EL (cell line): ENCODE measurements at places on chromosomes 11 and 22.

GRCh38 chr11:70528046-70528793 is 129.9 kb downstream of the CTTN start:
- DNase-seq = no peak

DNA sequence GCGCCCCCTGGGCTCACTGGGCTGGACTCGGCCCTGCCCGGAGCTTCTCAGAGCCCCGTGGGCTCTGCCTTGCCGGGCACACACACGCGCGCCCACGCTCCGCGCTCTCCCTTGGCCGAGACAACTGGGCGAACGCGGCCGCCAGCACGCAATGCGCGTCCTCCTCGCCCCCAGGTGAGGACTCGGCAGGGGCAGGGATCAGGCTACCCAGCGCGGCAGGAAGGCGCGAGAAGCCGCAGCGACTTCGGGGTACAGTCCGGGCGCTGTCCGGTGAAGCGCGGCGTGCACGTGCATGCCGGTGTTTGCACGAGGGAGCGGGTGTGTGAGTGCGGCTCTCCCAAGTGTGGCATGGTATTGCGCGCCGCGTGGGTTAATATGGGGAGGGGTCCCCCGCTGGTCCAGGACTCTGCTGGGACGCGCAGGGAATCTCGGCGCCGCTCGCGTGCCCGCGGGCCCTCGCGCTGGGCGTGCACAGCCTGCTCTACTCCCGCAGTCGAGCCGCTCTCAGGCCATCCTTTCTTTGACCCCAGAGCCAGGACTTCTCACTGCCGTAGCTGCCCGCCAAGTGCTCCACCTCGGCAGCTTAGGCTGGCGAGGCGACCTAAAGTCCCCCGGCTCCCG is 5.4 kb downstream of the WNT7B start:
- DNase-seq = no peak

- no peak for DNase-seq
Observed at GRCh38 chr11:80284946-80285785, 844.3 kb upstream of the TENM4 start.

DNA sequence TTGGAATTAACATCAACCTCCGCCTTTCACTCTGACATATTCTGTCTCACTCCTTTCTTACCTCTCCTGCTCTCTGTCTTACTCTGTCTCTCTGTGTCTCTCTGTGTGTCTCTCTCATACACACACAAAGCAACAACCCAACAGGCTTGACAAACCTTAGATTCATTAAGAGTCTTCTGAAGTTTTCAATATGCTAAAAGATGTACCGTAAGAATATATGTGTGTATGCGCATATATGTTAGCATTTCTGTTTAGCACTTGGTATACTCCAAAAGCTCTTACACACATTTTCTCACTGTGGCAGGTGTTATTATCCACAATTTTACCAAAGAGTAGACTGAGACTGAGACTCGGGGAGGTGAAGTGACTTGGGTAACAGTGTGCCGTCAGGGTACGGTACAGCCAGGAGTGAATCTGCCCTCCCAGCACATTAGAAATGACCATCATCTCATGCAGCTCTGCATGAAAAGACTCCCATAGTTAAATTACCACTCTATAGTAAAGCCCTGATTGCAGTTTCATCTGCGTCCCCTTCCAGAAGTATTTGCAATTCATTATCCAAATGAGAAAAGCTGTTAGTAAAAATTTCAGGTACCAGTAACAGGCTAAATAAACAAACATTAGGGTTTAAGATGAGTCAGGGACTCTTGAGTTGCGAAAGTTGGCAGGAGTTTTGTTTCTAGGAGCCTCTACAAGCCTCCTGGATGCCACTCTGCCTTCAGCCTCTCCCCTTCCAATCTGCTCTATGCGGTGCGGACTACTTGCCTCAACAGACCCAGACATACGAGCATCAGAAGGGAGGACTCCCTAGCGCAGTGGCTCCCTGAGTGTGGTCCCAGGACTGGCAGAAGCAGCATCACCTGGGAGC is 195.2 kb upstream of the TMEM45B start:
- no peak for DNase-seq

GRCh38 chr11:41578421-41579051 is 119.1 kb upstream of the LRRC4C start:
- no peak for DNase-seq

- DNase-seq = no peak
Observed at GRCh38 chr11:26084313-26084712, 247.6 kb upstream of the ANO3 start.

DNA sequence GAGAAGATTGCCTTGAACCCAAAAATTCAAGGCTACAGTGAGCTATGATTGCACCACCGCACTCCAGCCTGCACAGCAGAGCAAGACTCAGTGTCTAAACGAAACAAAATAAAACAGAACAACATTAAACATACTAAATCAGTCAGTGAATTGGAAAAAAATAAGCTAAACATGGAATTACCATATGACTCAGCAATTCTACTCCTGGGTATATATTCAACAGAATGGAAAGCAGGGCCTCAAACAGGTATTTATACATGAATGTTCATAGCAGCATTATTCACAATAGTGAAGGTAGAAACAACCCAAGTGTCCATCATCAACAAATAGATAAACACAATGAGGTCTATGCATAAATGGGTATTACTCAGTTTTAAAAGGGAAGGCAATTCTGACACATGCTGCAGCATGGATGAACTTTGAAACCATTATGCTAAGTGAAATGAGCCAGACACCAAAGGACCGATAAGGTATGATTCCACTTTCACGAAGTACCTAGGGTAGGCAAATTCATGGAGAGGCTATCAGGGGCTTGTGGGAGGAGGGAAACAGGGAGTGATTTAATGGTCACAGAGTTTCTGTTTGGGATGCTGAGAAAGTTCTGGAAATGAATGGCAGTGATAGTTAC is 15.5 kb downstream of the NTM start:
- no peak for DNase-seq

DNA sequence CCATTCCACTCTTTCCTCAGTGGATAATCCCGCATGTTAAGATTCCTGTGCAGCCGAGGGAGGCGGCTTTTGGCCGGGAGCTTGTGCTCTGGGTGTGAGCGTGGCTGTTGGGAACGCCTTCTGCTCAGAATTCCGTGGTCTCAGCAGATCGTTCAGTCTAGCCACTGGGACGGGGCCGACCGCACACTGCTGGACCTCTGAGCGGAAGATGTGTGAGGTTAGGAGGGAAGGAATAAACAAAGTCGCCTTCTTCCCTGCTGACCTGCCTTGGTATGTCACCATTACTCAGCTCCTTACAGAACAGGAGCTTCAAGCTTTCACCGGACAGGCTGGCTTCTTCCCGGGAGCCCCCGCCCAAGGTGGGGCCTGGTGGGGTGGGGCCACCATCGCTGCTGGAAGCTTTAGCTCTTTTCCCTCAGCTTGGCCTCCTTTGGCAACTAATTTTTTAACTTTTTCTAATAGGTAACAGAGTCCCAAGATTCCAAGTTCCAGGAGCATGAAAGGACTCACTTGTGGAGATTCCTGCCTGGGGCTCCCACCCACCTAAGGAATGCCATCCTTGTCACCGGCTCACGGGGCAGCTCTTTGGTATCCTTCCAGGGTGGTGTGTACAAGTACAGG is 22.5 kb upstream of the SEPTIN5 start:
- DNase-seq = peak; percentile 41

DNA sequence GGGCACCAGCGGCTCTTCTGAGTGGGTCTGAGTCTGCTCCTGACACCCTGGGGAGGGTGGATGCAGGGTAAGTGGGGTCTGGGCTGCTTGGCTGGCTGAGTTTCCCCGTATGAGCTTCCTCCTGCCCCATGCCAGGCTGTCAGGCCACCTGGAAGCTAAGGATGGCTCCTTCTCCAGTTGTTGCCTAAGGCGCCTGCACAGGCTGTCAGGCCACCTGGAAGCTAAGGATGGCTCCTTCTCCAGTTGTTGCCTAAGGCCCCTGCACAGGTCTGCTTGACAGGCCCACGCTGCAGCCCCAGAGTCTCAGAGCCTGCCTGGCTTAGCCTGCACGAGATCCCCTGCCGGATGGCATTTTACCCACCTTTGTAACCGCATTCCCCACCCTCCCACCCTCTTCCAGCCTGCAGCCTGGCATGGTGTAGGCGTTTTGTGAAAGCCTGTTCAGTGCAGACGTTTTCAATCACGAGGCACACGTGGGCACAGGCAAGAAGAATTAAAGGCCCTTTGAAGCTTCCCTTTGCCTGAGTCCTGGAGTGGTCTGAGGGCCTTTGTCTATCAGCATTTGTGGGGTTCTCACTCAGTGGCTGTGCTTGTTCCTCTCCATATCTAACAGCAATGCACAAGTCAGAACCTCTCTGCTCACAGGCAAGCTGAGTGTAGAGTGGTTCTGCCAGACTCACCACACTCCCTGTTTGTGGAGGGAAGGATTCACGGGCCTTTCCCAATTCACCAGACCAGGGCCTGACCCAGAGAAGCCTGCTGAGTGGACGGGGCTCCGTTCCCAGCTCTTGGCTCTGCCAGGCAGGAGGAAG is 40.2 kb upstream of the B3GAT1 start:
- no peak for DNase-seq

GRCh38 chr11:65204646-65205601 is 23.2 kb downstream of the CAPN1 start:
- DNase-seq = peak; percentile 31

GRCh38 chr22:34877506-34877905 is 188.5 kb upstream of the ISX start:
- peak; percentile 59 for DNase-seq

- DNase-seq = no peak
Observed at GRCh38 chr11:73995247-73995646, 12.6 kb upstream of the UCP2 start.

DNA sequence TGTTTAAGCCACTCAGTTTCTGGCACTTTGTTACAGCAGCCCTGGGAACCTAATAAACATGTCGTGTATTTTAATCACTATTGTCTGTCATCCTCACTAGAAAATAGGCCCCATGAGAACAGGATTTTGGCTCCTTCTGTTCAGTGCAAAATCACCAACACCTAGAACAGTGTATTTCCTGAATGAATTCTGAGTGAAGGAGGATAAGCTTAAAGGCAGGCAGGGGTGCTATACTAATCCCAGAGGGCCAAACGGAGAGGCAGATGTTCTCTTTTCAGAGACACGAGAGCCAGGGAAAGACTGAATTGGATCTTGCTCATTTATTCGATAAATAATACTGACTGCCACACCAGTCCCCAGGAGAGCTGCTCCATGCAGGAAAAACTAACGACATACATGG is 10.4 kb downstream of the SMCO4 start:
- DNase-seq = no peak

- no peak for DNase-seq
Observed at GRCh38 chr11:47333526-47333845, 19.0 kb downstream of the MYBPC3 start.

DNA sequence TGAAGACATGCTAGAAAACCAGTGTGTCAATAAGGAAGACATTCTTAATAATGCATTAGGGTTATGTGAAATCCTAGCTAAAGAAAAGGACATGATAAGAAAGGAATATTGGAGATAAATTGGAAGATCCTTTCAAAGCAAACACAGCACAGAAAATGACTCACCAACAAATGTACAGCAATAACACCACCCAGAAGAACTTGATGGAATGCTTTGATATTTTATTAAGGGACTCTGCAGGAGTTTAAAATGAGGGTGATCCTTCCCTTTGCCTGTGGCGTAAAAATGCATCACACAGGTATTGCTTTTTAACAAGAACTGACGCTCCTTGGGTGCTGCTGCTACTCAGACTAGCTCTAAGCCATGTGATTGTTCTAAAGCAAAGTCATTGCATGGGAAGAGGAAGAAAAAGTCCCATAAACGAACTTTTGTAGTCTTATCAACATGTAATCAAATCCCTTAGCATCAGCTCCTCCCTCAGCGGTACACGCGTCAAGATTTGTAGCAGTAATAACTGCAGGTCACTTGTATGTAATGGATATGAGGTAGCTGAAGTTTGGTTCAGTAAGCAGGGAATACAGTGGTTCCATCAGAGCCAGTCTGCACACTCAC is 48.4 kb upstream of the EED start:
- no peak for DNase-seq
